ENCODE measurements at places on chromosomes 2 and 18.

DNA sequence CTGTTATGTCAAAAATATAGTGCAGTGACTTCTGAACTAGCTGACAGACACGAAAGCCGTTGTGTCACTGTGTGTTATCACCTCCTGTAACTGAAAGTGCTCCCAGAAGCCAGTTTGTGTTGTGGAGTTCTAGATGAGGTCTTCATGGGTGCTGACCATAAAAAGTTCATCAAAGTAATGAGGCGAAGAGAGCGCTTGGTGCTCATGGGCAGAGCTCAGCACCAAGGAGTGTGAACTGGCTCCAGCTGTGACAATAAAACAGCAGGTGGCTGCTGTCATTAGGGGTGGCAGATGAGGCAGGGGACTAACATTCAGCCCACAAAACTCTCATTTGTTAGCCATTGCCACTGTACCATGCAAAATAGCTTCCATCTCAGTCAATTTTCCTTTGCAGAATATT is 151.1 kb downstream of the ZNF407 start:
- DNase-seq, result no peak

DNA sequence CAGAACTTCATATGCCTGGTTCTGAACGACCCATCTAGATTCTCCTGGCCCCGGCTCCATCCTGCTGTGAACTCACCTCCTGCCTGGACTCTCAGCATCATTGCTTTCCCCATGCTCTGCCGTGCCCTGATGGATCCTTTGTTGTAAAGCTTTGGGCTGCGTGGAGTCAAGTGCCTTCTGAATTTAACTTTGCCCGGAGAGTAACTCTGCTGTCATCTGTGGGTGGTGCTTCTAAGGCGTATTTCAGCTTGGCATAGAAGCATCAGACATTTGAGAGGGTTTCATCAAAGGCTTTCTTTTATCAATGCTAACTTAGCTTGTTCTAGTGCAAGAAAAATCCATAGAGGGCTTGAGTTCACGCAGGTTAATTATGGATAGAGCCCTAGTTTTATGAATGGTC is 8.1 kb upstream of the GREB1 start:
- DNase-seq, result no peak

GRCh38 chr18:34696671-34697070 is 13.4 kb upstream of the DTNA start:
- DNase-seq, result no peak

DNA sequence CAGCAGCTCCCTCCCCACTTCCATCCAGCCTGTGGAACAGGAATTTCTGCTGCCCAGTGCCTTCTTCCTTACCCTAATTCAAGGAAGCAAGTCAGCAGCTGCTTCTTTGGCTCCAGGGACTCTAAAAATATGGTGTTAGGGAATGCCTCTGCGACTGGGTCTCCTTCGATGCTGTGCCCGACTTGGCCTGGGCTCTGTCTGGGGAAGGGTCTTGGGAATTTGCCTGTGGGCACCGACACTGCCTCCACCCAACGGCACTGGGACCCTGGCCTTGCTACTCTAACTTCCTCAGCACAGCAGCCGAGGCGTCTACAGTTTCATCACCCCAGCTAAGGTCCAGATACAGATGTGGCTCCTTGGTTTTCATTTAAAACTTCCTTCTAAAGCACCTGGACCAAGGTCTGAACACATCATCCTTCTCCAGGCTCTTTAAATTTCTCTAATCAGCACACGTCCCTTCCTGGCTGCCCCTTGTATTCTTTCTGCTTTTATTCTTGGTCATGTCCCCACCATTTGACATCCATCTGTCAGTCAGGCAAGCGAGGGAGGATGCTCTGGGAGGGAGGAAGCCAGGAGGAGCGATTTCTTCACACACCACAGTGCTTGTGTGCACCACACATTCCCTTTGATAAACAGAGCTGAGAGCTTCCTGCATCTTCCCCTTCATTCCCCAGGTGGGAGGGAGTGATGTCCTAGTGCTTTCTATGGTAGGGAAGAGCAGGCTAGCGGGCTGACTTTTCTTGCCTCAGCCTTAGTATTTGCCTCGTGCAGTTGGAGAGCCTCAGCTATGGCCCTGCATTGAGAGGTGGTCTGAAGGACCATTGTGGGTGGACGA is 6.8 kb downstream of the LBH start:
- no peak for DNase-seq

DNA sequence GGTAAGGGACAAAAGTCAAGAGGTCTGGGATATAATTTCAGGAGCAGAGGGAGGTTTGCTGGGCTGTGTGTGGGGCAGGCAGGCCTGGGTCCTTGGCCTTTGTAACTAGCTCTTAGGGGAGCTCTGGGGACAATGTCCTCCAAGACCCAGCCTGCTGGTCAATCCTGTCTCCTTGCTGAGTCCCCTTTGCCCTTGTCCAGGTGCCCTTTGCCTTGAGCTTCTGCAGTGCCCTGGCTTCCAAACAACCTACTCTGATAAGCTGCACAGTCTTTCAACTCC is 30.0 kb upstream of the REEP1 start:
- DNase-seq, result no peak

GRCh38 chr2:101418460-101419095 is 31.3 kb upstream of the CREG2 start:
- DNase-seq, result no peak

- DNase-seq, result no peak
Measured at GRCh38 chr18:23311351-23312121, 141.6 kb upstream of the RIOK3 start.

GRCh38 chr2:130963849-130964793 is 127.4 kb downstream of the ARHGEF4 start:
- DNase-seq, result no peak

DNA sequence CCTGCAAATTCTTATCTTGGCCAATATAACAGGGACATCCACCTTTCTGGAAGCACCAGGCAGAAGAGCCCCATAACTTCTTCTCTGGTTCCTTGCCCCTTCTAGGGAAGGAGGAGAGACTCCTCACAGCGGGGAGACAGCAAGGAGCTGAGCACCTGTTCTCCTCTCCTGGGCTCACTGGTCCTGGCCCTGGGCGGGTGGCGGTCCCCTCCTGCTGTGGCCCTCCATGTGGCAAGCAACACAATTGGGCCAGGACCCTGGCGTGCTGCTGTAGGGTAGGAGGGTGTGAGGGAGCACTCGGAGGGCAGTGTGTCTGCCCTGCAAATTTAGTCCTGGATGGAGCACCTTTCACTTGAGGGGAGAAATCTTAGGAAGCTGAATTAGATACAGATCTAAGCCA is 6.9 kb downstream of the IL37 start:
- DNase-seq, result no peak

GRCh38 chr2:129733579-129733978 is 245.9 kb upstream of the RAB6C start:
- DNase-seq, result no peak

DNA sequence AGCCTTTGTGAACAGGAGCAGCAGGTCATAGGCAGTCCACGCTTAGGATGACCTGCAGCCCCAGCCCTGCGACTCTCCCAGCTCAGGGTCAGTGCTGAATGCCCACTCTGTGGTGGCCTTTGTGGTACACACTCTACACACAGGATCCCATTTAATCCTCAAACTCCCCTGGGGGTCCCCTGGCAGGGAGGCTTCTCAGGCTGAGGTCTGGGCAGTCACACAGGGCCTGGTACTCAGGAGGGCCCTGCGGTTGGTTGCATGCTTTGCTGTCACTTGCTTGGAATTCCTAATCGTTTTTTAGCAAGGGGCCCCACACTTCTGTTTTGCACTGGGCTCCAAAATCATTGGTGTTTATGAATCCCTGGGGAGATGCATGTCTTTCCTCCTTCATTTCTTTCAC is 113.0 kb downstream of the EML6 start:
- DNase-seq, result no peak

DNA sequence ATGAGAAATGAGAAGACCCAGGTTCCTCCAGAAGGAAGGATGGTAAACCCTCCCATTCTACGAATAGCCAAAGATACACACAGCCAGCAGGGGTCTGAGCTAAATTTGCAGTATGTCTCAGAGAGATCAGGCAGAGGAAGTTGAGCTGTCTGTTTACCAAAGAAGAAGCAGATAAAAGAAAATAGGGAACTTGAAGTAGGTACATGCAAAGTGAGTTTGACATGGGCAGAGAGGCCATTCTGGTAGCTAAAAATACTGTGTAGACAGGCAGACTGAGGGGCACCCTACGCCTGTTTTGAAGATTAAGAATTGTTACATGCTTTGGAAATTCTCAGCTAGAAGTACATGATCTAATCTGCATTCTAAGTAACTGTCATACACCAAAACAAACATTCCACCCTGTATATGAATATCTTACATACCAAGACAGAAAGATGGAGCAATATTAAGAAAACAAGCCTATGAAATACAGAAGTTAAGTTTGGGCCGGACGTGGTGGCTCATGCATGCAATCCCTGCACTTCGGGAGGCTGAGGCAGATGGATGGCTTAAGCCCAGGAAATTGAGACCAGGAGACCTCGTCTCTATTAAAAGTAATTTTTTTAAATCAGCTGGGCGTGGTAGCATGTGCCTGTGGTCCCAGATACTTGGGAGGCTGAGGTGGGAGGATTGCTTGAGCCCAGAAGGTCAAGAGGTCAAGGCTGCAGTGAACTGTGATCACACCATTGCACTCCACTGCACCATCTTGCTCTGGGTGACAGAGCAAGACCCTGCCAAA is 157.9 kb downstream of the ANKRD44 start:
- no peak for DNase-seq

- no peak for DNase-seq
Measured at GRCh38 chr2:178295906-178296305, 101.6 kb downstream of the OSBPL6 start.

- DNase-seq, result peak; percentile 5
Measured at GRCh38 chr2:232438951-232439757, 16.8 kb upstream of the ALPI start.

- no peak for DNase-seq
Measured at GRCh38 chr2:33213244-33213643, 263.2 kb upstream of the RASGRP3 start.
